Cardiac fibroblast (primary cell): ENCODE measurements at places on chromosomes 2 and 18.

GRCh38 chr2:133680343-133681049, 112.2 kb upstream of the NCKAP5 start:
- DNase-seq, result peak; percentile 15

- DNase-seq, result peak; percentile 40
These were observed 37.8 kb upstream of the IKZF2 start for GRCh38 chr2:213189001-213189899.

GRCh38 chr2:137339051-137339450, 573.7 kb downstream of the THSD7B start:
- DNase-seq, result no peak

GRCh38 chr2:235171550-235172031, 219.8 kb downstream of the SH3BP4 start:
- DNase-seq, result peak; percentile 89

GRCh38 chr18:72993250-72993649, 125.5 kb upstream of the NETO1 start:
- no peak for DNase-seq

DNA sequence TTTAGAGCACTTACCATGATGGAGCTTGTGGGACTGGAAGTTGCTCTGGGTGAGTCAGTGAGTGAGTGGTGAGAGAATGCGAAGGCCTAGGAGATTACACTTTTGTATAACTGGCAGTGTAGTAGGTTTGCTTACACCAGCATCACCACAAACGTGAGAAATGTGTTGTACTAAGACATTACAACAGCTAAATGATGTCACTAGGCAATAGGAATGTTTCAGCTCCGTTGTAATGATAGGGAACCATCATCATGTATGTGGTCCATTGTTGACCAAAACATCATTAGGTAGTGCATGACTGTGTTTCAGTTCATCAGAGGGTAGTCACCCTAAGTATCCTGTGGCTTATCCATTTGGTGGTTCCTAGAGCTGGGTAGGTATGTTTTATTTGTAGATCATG, 11.9 kb downstream of the ZNF407 start:
- peak; percentile 80 for DNase-seq

GRCh38 chr2:206838690-206839089, 73.3 kb downstream of the FASTKD2 start:
- DNase-seq, result no peak

- DNase-seq, result peak; percentile 79
These were observed 9.3 kb upstream of the MPP4 start for GRCh38 chr2:201707753-201708152.

DNA sequence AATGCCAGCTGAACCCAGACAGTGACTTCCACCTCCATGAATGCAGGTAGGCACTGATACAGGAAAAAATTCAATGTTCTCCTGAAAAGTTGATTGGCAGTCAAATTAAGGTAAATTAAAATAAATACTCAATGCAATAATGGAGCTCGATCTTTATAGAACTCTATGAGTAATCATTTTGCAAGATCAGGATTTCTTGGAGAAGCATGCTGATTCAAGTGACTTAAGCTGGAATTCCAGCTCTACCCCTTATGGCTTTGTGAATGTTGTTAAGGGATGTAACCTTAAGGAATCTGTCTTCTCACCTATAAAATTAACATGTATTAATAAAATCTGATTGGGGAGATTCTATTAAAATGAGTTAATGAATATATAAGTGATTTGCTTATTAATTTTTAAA, 145.1 kb downstream of the QPCT start:
- DNase-seq, result no peak

DNA sequence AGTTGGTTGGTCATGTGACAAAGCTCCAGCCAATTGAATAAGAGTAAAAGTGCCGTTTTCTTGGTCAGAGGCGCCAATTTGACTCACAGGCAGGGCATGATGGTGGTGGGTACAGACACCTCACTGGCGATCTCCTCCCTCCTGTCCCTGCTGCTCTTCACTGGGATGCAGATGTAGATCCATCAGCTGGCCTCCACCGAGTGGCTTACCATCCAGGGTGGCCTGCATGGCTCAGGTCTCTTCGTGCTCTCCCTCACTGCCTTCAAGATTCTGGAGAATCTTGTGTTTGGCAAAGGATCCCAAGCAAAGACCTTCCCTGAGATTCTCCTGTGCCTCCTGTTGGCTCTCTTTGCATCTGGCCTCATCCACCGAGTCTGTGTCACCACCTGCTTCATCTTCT, 12.9 kb downstream of the SIX2 start:
- no peak for DNase-seq

GRCh38 chr2:19086231-19086651, 272.2 kb downstream of the OSR1 start:
- DNase-seq, result no peak

- peak; percentile 71 for DNase-seq
These were observed 10.1 kb downstream of the CPLX4 start for GRCh38 chr18:59308248-59308937.

DNA sequence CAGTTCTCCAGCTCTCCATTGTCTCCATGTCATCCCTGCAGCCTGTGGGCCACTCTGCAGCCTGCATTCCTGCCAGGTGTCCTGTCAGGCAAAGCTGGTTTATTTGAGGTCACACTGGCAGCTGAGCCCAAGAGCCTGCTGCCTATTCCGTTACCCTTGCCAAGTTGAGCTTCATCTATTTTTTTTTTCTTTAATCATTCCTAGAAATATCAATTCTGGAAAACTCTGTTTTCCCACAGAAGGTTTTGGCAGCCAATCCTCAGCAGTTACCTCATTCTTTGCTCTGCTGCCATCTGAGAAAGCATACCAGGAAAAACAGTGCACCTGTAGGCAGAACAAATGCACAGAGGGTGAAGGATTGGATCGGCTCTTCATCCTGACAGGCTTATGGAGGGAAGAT, 411.0 kb upstream of the ACVR2A start:
- no peak for DNase-seq

GRCh38 chr2:145190031-145190703, 670.2 kb upstream of the ZEB2 start:
- no peak for DNase-seq

DNA sequence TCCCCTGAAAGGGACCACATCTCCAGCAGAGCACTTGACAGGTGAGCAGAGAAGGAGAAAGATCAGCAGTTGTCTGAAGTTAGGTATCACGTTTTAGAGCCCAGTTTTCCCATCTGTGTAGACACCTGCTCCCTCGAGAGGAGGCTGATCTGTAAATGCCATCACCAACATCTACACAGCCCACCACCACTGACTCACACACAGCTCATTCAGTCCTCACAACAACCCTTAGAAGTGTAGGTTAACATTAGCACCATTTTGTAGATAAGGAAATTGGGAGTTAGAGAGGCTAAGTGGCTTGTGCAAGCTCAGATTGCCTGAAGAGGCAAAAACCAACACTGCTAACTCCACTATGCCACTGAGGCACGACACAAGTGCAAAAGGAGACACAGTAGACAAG, 37.2 kb upstream of the STAT1 start:
- DNase-seq, result no peak
